Osteocyte (in vitro differentiated cells): ENCODE measurements at places on chromosomes 5 and 9. TPM values are rescaled to one million over a fixed set of nuclear protein-coding genes. Genes with fewer than 3 reads are reported as not detected.

NTNG2 gene
- 6.2 and 6.7 TPM in 2 replicates for total RNA-seq

DNA sequence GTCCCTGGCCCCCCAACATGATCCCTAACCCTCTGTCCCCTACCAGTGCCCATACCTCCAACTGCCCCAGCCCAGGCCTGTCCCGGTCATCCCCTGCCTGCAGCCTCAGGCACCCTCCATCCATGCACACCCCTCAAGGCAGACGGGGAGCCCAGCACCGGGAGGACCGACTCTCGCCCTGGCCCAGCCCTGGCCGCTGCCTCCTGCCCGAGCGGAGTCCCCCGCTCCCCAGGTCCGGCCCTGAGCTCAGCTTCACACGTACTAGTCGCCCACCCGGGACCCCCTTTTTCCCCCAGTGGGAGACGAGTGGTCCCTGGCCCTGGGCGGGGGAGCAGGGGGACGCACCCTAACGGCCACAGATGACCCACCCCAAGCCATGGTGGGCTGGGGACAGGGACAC is 49.0 kb upstream of the UBAC1 start:
- no peaks in the 10 kb centered on the region for H3K27me3 ChIP-seq
- H3K4me1 ChIP-seq, result peaks cover 44% of the 10 kb centered on the region
- no peak for DNase-seq
- H3K4me3 ChIP-seq, result no peak overlapping the region

DNA sequence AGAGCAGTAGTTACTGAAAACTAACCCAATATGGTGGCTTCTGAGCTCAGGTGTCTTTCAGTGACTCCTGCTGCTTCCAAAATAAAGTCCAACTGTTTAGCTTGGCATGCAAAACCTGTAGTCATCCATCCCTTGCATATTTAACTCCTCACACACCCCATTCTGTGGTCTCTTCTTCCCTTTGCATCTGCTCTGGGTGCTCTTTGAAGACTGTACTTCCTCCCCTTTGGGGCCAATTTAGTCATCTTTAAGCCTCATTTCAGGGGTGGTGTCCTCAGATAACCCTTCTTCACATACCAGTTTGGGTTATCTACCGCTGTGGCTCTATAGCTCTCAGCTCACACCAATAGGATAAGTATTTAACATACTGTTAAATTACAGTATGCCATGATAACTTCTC is 209.9 kb upstream of the DMRT1 start:
- H3K4me3 ChIP-seq, result no peak overlapping the region
- peaks cover 7% of the 10 kb centered on the region for H3K27me3 ChIP-seq
- H3K27ac ChIP-seq, result no peak overlapping the region
- no peak for DNase-seq
- H3K36me3 ChIP-seq, result no peaks in the 10 kb centered on the region

FAT2 gene
- total RNA-seq, result 30.1 and 38.4 TPM in 2 replicates

CCDC187 gene
- not detected in 2 replicates for total RNA-seq

CER1 gene
- not detected in 2 replicates for total RNA-seq

- H3K27ac ChIP-seq, result no peak overlapping the region
- peak; percentile 51 for DNase-seq
- peaks cover 20% of the 10 kb centered on the region for H3K27me3 ChIP-seq
- no peaks in the 10 kb centered on the region for H3K4me1 ChIP-seq
Measured at GRCh38 chr5:174503461-174504265, 220.7 kb upstream of the MSX2 start.

CDX1 gene
- total RNA-seq, result 0.71 and 1.0 TPM in 2 replicates

DNA sequence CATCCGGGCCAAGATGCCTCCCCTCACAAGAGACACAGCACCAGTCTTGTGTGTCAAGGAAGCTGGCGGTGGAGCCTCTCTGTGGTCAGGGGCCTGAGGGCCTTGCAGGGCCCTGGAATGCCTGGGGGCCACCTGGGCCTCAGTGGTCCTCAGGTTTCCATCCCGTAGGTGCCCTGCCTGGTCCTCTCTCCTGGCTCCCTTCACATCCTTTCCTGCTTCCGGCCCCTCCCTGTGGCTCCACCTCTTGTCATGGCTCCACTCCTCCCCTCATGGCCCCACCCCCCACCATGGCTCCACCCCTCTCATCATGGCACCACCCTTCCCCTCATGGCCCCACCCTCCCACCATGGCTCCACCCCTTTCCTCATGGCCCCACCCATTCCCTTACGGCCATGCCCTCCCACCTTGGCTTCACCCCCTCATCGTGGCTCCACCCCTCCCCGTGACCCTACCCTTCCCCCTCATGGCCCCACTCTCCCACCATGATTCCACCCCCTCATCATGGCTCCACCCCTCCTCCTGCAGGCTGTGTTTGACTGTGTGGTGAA is 175.8 kb downstream of the CACNA1B start:
- peak; percentile 48 for DNase-seq
- no peak overlapping the region for H3K27ac ChIP-seq
- no peaks in the 10 kb centered on the region for H3K27me3 ChIP-seq
